ENCODE measurements at places on chromosomes 2 and 18.

DNA sequence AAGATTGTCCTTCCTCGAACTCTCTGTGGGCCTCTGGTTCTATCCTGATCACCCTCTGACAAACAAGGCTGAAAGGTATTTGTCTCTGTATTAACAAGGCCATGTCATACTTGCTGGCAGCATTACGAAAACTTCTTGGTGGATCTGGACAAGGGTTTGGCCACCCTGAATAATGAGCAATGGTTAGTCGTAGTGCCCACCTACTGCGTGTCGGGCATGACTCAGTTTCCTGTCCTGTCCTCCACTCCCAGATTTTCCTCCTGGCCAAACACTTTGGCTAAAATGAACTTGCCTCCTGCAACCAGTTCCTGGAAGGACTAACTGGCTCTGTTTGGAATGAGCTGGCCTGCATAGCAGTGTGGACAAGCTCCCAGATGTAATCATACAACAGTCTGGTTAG is 198.5 kb upstream of the SMIM21 start:
- no peaks in the 10 kb centered on the region for H3K4me1 ChIP-seq
- DNase-seq = no peak
- no peaks in the 10 kb centered on the region for H3K27me3 ChIP-seq
- no peak overlapping the region for H3K4me3 ChIP-seq
- no peaks in the 10 kb centered on the region for H3K36me3 ChIP-seq

DNA sequence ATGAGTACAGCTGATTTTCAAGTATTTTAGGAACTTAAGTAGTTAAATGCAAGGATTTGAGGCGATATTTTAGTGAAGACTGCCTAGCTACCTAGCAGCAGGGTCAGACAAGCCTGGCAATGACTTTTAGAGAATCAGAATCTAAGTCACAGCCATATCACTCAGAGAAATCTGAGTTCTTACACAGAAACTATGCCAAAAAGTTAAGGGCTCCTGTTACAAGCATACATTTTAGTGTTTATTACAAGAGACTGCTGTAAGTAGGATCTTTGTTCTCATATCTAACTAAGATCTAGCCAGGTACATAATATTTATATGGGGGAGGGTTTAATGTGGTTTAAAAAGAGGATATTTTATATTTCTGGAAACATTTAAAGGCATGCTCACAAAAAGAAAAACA is 37.5 kb downstream of the MAP4K3 start:
- H3K4me3 ChIP-seq = no peak overlapping the region
- H3K4me1 ChIP-seq = peaks cover 7% of the 10 kb centered on the region
- DNase-seq = no peak
- no peaks in the 10 kb centered on the region for H3K27me3 ChIP-seq
- no peaks in the 10 kb centered on the region for H3K36me3 ChIP-seq

DNA sequence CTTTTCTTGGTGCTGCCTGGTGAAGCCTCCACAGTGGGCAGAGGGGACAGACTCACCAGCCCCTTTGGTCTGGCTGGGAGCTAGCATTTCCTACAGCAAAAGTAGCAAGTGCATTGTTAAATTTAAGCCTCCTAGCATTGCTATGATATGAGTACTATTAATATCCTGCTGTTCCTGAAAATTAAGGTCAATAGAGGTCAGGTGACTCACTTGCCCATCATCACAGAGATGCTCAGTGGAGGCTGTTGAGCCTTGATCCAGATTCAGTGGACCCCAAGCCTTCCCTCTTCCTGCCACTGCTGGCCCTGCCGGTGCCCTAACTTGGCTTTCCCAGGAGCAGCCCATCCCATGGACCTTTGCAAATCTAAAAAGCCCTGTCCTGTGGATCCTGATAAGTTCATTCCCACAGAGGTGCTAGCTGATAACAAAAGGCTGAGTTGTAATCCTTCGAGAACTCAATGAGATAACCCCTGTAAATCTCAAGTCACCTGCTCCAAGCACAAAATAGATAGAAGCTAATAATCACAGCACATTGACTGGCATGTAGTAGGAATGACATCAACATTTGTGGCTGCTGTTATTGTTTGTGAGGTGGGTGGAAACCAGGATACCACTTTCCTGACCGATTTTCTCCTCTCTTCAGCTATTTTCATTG is 84.4 kb downstream of the THNSL2 start:
- H3K27me3 ChIP-seq = no peaks in the 10 kb centered on the region
- DNase-seq = no peak
- no peak overlapping the region for H3K27ac ChIP-seq
- H3K4me1 ChIP-seq = no peaks in the 10 kb centered on the region

DNA sequence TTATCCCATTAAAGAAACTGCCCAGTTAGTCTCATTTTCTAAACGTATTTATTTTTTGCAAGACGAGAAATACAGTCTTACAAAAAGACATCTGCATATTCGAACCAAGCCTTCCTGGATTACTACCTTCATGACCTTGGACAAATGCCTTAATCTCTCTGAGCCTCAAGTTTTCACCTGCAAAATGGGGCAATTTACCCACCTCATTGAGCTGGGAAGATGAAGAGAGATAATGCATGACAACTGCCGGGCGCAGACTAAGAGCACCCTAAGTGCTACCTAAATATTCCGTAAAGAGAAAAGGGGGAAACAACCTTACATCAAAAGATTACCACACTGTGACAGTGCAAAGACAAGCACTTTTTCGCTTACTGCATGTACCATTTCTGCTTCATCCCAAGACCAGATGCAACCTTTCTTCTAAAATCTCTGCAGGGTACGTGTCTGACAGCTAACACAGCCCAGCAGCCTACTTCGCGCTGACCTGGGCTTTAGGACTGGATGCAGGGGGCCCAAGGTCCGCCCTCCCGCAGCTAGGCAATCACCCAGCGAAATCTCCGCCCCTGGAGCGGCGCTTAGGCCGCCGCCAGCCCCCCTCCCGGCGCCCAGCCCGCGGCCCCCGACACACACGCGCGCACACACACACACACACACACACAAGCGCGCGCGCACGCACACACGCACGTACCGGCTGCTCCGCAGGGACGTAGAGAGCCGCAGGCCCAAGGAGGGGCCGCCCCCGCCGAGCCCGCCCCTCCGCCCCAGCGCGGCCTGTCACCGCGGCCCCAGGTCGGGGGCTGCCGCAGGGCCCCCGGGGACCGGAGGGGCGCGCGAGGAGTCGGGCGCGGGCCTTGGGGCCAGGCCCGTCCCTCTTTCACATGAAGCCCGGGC is 766 bp downstream of the MAP3K2 start:
- peaks cover 22% of the 10 kb centered on the region for H3K4me1 ChIP-seq
- H3K27me3 ChIP-seq = no peaks in the 10 kb centered on the region
- DNase-seq = peak; percentile 84

- no peak overlapping the region for H3K27ac ChIP-seq
- H3K27me3 ChIP-seq = no peaks in the 10 kb centered on the region
- DNase-seq = peak; percentile 35
- no peaks in the 10 kb centered on the region for H3K4me1 ChIP-seq
Observed at GRCh38 chr2:85154048-85154753, 21.0 kb downstream of the TCF7L1 start.

- no peaks in the 10 kb centered on the region for H3K36me3 ChIP-seq
- H3K4me1 ChIP-seq = peaks cover 16% of the 10 kb centered on the region
- no peak overlapping the region for H3K4me3 ChIP-seq
- no peak overlapping the region for H3K27ac ChIP-seq
- no peaks in the 10 kb centered on the region for H3K27me3 ChIP-seq
- no peak for DNase-seq
Observed at GRCh38 chr2:175147186-175147585, 20.8 kb downstream of the ATF2 start.

Measured in Caco-2 (cell line).